Activated naive CD8-positive, alpha-beta T cell treated with anti-CD3 and anti-CD28 coated beads, Interleukin-2, amount 50 U/mL, for 24 hours (primary cell): ENCODE measurements at places on chromosomes 13 and 19.

- no peak for DNase-seq
Observed at GRCh38 chr19:28307487-28307886, 905.5 kb downstream of the UQCRFS1 start.

DNA sequence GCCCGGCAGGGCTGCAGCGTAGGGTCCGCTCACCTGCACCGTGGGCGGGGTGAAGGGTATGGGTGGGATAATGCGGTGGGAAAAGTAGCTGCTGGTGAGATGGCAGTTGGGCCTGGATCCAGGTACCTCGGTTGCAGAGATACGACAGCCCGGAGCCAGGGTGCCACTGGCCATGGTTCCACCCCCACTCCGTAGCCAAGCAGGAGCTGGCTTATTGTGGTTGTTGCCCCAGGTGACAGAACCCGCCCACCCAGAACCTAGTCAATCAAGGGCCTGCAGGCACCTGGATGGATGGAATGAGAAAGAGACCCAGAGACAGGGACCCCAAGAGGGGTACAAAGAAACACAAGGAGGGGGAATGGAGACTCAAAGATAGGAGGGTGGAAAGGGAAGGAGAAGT lies 3.5 kb upstream of the LHB start:
- no peak for DNase-seq

GRCh38 chr19:4555657-4556561 lies 3.6 kb downstream of the SEMA6B start:
- DNase-seq: no peak

- DNase-seq: peak; percentile 95
Observed at GRCh38 chr19:681029-682019, 5.1 kb downstream of the FSTL3 start.

DNA sequence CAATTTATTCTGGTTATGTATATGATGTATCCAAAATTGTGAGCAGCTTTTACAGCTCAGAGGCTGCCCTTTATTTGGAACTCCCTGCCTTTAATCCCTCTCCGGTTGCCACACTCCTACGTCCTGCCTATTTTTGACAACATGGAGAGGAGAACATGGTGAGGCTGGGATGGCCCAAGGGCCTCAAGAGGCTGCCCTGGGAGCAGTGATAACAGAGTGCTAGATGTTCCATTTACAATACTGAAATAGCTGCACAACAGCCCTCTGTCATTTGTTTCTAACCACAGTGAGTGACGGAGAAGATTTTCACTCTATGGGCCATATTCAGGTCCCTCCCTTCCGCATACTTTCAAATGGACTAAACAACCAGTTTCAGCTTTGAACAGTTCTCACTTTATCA lies 33.4 kb downstream of the STARD13 start:
- DNase-seq: no peak
